ENCODE measurements at places on chromosomes 11 and 22. TPM values are rescaled to one million over a fixed set of nuclear protein-coding genes. Genes with fewer than 3 reads are reported as not detected.

Gene TMEM86A
- 1.5 TPM for total RNA-seq

Gene LYVE1
- total RNA-seq, result 0.32 TPM

Gene SHISAL1
- total RNA-seq, result not detected

Gene ACTN3
- total RNA-seq, result under 0.01 TPM

Gene UPK2
- not detected for total RNA-seq

Gene SESN3
- 0.61 TPM for total RNA-seq

Gene DAGLA
- 0.65 TPM for total RNA-seq

Gene POU2AF3
- not detected for total RNA-seq

All from epithelial cell of umbilical artery (primary cell).